ENCODE measurements at places on chromosomes 7 and 10.

DNA sequence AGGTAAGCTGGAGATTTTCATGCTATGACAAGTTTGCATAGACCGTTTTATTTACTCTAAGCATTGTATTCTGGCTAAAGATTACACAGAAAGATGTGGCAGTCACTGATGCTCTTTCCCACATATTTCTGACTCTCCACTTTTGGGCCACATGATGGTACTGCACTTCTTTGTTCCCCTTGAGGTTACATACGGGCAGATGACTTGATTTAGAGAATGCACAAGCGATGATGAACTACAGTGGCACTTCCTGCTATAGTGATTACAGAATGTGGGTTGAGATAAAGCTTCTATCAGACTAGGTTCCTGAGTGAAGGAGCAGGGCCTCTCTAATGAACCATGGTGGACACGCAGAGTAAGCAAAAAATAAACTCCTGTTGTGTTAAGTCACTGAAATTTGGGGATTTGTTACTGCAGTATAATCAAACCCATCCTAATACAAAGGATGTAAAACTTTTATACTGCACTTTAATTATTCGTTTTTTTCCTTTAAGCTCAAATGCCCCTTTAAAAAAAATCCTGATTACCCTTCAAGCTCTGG lies 177.9 kb downstream of the TAX1BP1 start:
- no peak for DNase-seq

GRCh38 chr7:111736552-111736874 lies 174.2 kb upstream of the IMMP2L start:
- no peak for DNase-seq

GRCh38 chr10:133258818-133259601 lies 17.7 kb downstream of the ADAM8 start:
- DNase-seq = peak; percentile 62

DNA sequence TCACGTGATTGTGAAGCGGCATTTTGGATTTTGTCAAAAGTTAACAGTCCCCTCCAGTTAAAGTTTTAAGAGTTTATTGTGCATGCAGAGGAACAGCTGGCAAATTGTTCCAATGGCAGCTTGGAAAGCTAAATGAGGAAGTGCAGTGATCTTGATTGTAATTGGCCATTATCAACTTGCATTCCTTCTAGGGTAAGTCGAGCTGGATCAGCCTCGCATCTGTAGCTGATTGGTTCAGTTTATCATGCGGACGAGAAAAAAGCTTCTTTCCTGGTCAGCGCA lies 566 bp downstream of the ZNF789 start:
- peak; percentile 60 for DNase-seq

GRCh38 chr10:3339121-3339520 lies 166.5 kb upstream of the PITRM1 start:
- no peak for DNase-seq

GRCh38 chr7:140315498-140316164 lies 82.7 kb downstream of the SLC37A3 start:
- DNase-seq = no peak

DNA sequence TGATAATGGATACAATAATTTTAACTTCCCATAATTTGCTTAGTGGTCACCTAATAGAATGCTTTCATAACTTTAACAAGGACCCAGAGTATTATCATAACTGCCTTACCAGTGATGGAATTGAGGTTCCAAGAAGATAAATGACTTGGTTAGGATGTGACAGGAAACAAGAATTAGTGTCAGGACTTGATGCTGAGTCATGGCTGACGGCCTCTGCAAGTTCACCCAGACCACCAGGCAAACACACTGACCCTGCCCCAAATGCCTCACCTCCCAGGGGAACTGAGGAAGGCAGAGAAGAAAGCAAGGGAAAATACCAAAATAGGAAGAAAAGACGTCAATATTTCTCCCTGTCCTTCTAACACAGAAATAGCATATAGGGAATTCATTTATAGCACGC lies 636.3 kb downstream of the PARD3 start:
- no peak for DNase-seq

GRCh38 chr7:28180031-28180363 lies 598 bp downstream of the JAZF1 start:
- no peak for DNase-seq

- no peak for DNase-seq
Observed at GRCh38 chr10:76301950-76302349, 870.5 kb downstream of the LRMDA start.

GRCh38 chr10:130551676-130552075 lies 415.5 kb downstream of the GLRX3 start:
- no peak for DNase-seq

DNA sequence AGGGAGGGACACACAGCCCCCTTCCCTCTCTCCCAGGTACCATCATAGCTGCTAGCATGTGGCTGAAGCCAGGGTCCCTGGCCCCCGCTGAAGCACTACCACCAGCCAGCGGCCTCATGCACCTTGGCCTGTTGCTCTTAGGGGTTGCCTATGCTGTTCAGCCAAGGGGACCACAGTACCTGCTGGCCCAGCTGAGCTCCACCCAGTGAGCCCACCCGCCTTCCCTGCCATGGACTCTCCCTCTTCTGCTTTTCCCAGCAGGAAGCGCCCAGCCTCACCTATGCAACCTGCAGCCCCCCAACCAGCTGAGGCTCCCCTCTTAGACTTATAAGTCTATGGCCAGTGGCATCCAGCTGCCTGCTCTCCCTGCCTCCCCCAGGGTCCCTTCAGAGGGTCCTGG lies 8.7 kb upstream of the MTPAP start:
- no peak for DNase-seq

GRCh38 chr7:123717689-123718088 lies 31.1 kb downstream of the WASL start:
- no peak for DNase-seq

GRCh38 chr7:30837581-30837980 lies 66.4 kb downstream of the MINDY4 start:
- no peak for DNase-seq

- DNase-seq = no peak
Observed at GRCh38 chr7:129122751-129123509, 21.6 kb upstream of the TSPAN33 start.
